ENCODE measurements at places on chromosomes 3 and 15.

DNA sequence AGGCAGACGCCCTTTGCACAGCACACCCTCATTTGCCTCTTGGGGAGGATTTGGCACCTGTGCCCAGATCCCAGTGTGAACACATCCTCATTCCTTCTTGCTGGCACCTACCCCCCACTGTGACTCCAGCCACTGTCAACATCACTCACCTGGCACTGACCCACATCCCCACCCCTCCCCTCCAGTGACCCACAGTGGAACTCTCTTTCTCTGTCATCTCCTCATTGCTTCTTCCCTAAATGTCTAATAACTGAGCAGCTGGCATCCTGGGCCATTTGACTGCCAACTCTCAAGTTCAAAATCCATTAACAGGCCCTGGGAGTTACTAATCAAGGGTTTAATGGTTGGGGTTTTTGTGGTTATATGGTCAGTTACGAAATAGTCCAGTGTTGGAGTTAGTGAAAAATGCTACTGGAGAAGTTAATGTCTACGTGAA lies 14.4 kb downstream of the SNAPC5 start:
- no peak for DNase-seq

DNA sequence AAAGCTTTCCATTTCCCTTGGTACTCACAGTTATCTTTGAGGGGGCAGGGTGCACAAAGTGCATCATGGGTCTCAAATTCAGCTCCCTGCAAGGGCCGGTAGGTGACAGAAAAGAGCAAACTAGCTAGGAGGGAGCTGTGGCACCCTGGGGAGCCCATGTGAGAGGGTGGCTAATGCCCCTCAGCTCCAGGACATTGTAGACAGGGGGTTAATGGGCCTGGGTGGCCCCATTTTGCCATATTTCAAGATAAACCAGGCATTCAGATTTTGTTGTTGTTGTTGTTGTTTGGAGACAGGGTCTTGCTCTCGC lies 3.7 kb upstream of the SLC6A6 start:
- DNase-seq = no peak

DNA sequence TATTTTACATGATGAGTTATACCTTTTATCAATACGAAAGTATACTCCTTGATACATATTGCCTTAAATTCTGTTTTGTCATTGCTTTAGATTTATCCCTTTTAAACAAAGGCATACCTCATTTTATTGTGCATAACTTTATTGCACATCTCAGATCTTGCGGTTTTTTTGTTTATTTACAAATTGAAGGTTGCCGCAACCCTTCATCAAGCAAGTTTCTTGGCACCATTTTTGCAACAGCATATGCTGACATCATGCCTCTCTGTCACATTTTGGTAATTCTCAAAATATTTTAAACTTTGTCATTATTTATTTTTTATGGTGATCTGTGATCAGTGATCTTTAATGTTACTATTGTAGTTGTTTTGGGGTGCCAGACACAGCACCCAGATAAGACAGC lies 20.9 kb downstream of the SNRK start:
- DNase-seq = no peak

DNA sequence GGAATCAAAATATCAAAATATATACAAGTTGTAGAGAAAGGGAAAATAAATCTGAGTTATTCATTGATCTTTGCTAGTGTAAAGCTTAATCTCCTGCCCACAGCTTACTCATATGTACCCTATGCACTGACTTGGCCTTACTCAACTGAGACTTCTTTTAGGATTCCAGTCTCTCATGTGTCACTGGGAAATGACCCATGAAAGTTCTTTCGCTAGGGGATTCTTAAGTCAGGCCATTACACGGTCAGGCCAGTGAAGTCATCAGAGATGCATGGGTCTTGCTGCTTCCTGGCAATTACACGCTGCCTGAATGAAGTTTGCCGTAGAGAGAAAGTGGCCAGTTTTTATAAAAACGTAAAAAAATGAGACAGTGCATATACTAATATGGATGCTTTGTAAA lies 20.7 kb upstream of the LPP start:
- DNase-seq = no peak

DNA sequence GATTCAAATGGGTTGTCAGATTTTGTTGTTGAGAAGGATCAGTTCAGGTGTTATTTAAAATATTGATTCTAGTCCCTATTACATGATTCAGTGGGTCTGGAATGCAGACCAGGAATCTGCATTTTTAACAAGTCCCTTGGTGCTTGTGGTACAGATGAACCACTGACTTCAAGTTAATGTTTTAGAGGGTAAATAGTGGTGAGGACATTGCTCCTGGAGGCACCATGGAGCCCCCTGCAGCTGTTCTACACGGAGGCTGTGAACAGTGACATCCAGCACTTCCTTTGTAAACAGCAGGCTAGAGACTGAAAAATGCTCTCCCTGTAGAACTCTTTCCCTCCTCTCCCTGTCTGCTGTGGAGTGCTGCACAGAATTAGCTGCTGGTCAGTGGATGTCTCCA lies 4.8 kb upstream of the FSIP1 start:
- DNase-seq = no peak

- DNase-seq = no peak
Measured at GRCh38 chr3:81770710-81771109, 9.3 kb upstream of the GBE1 start.

DNA sequence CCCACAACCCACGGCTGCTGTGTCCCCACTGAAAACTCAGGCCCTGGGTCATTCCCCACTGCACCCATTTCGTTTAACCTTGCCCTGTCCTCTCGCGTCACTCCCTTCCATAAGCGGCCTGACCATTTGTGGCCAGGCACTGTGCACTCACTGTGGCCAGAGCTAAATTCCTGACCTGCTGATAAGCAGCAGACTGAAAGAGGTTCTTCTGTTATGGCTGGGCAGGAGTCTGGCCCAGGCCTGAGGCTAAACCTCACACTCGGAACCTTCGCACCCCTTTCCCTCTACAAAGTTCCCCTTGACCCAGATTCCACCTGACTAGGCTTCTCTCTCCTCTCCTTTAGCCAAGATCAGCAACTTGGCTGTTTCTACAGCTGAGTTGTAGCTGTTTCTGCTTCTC lies 62.3 kb downstream of the ADAMTS17 start:
- DNase-seq = no peak
